ENCODE measurements at places on chromosomes 16 and 17.

- DNase-seq: peak; percentile 66
Measured at GRCh38 chr16:78240459-78241222, 141.2 kb downstream of the WWOX start.

GRCh38 chr17:6212766-6213165, 142.6 kb downstream of the WSCD1 start:
- no peak for DNase-seq

GRCh38 chr16:77404775-77405174, 30.1 kb downstream of the ADAMTS18 start:
- peak; percentile 12 for DNase-seq

DNA sequence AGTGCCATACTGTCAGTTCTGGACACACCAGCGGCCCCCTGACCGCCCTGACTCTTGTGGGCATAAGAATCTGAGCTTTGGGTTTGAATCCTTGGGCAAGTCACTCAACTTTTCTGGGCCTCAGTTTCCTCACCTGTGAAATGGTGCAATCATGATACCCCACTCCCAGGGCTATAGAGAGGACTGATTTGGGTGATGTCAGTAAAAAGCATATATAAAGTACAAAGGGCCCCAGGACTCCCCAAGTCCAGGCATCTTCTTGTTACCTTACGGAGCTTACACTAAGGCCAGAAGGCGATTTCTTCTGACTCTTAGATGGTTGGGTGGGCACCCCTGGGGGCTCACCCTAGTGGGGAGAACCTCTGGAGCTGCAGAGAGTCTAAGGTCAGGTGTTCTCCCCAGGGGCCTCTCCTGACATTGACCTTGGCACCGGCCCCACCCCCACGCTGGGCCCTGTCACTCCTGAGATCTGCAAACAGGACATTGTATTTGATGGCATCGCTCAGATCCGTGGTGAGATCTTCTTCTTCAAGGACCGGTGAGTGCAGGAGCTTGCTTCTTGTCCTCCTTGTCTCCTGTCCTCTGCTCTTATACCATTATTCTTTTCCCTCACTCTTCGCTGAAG, 13.9 kb downstream of the MMP2 start:
- no peak for DNase-seq

DNA sequence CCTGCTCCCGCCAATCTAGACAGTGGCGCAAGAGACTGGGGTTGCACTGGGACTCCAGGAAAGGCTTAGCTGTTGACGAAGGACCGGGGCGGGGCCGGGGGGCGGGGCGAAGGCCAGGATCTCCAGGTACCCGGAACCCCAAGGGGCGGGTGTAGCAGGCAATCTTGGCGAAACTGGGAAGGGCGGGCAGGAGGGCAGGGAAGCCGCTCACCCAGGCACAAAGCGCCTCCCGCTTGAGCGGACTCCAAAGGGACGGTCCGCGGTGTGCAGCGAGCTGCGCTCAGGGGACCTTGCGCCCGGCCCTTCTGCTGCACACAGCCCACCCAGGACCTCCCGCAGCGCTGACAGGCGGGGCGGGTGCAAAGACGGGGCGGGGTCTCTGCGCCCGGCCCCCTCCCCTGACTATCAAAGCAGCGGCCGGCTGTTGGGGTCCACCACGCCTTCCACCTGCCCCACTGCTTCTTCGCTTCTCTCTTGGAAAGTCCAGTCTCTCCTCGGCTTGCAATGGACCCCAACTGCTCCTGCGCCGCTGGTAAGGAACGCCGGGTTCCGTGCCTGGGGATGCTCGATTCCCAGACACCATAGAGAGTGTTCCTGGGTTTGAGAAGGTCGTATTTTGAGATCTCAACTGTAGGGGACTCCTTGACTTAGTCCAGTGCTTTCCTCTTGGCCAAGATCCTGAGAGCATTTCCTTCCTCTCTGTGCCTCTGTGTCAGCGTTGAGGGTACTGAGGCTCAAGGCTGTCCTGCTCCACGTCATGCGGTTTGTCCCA, at the start of gene MT1F:
MT1F (plus strand) TSS at position 405 of the 772 bp plus-strand sequence; CDS start at position 505, 100 bp downstream.
- peak; percentile 59 for DNase-seq

- DNase-seq: no peak
Measured at GRCh38 chr17:74921026-74921681, 1.9 kb downstream of the USH1G start.

- DNase-seq: no peak
Measured at GRCh38 chr17:29838961-29839360, 91.1 kb downstream of the SSH2 start.

DNA sequence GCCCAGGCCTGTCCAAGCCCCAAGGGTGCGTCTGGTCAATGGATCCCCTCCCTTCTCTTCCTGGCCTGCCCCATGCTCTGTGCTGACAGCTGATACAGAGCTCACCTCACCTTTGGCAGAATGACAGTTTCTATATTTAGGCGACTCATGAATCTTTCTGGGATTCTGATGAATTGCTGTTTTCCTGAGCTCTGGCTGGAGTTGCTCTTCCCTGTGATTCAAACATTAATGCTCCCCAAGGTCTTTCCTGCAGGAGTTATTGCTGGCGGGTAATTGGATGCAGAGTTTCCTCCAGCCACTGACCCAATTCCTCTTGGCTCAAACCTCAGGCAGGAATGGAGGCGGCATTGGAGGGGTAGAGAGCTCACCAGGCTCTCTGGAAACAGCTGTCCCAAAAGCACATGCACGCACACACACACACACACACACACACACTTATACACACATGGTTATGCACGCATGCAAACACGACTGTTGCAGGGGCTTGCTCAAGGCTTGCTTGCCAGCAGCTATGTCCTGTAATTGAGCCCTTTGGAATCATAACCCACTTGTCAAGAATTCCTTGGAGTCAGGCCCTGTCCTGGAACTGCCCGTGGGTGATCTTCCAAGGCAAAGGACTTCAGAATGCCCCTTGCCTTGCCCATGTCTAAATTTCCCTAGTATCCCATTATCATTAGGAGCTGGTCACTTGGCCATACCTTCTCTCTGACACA, 128.8 kb downstream of the ASIC2 start:
- no peak for DNase-seq

- no peak for DNase-seq
Measured at GRCh38 chr16:79632289-79632688, 31.8 kb upstream of the MAF start.

DNA sequence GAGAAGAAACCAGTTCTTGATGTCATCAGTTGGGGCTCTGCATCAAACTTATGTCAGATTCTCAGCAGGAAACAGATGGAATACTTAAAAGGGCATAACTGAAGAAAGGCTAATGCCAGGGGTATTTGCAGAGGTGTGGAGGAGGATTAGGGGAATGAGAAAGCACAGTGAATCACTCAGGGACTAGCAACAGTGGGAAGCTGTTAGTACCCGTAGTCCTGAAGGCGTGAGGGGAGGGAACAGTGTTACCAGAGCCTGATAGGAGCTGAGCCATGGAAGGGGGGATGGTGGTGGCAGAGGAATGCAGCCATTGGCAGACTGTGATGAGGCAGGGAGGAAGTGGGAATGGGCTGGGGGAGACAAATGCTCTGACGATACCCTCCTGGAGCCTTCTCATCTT, 162.3 kb downstream of the UTP18 start:
- no peak for DNase-seq

- DNase-seq: no peak
Measured at GRCh38 chr17:44529864-44530263, 26.7 kb upstream of the GPATCH8 start.

DNA sequence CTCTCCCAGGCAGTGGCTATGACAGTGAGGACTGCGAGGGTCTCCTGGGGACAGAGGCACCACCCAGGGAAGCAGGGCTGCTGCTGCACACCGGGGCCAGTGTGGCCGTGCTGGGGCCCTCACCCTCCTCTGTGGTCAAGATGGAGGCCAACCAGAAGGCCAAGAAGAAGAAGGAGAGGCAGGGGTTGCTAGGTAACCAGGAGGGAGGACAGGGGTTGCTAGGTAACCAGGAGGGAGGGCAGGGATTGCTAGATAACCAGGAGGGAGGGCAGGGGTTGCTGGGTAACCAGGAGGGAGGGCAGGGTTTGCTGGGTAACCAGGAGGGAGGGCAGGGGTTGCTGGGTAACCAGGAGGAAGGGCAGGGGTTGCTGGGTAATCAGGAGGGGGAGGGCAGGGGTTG, 55.2 kb downstream of the ACTG1 start:
- no peak for DNase-seq

- no peak for DNase-seq
Measured at GRCh38 chr16:59514651-59515050, 780.5 kb upstream of the GOT2 start.

Measured in NCI-H526 (cell line).